ENCODE measurements at places on chromosomes 2 and 18.

GRCh38 chr2:239625971-239626734, 225.3 kb upstream of the HDAC4 start:
- no peak for DNase-seq

GRCh38 chr2:121519732-121520640, 10.7 kb upstream of the RNU4ATAC start:
- DNase-seq = peak; percentile 82

DNA sequence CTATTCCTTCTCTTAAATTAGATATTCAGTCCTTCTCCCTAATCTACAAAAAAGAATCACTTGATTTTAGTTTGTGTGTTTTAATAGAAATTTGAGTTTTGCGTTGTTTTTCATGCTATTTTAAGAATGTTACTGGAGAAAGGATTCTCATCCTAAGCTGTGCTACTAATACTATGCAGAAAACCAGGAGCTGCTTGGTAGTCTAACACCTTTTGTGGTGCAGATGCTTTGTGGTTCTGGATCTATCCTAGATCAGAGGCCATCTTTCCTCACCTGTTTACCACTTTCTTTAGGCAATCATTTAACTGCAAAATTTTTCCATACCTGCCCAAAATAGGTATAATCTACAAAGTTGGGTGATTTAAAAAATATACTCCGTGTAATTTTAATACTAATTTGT, 823.6 kb downstream of the CPS1 start:
- DNase-seq = no peak

DNA sequence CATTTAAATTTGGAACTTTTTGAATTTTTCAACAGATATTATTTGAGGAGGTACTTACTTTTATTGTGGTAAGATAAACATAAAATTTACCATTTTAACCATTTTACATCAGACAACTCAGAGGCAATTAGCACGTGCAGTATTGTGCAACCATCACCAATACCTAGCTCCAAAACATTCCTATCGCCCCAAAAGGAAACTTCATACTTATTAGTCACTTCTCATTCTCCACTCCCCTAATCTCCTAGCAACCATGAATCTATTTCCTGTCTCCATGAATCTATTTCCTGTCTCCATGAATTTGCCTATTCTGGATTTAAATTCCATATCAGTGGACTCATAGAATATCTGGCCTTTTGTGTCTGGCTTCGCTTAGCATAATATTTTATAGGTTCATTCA, 69.9 kb upstream of the FAM136A start:
- DNase-seq = no peak

DNA sequence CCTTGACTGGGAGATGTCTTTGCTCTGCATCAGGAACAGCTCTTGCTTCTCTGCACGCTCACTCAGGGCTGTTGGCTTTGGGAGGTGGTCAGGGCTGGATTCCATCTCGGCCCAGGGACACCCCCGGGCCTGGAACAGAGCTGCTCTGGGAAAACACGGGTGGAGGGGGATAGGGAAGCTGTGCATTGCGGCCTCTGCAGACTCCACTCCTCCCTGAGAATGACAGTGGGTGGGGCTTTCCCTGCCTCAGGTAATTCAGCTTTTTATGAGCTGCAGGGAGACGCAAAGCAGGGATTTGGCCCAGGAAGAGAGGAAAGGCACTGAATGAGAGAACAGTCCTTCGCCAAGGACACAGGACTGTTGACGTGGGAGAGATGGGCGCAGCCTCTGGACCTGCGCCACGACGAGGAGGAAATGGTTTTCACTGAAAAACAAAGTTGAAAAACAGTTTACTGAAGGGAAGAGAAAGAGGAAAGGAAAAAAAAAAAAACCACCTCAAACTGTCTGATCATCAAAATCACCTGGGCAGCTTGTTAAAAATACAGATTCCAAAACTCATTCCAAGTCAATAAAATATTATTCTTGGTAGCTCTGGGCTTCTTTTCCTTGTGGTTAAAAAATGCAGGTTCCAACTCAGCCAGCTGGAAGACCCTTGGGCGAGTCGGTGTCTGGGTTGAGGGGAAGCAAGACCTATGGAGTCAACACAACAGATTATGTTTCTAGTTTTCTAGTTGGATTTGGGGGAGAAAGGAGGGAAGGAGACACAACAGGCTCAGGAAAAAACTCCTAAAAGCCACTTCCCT, 194.0 kb downstream of the ZFP36L2 start:
- no peak for DNase-seq

DNA sequence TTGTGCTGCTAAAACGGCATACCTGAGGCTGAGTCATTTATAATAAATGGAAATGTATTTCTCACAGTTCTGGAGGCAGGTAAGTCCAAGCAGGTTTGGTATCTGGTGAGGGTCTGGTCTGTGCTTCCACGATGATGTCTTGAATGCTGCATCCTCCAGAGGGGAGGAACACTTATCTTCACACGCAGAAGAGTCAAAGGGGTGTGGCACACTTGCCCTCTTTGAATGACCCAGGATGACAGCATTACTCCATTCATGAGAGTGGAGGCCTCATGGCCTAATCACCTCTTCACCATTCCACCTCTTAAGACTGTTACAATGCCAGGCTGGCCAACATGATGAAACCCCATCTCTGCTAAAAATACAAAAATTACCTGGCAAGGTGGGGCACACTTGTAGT, 61.0 kb downstream of the NCAPH start:
- DNase-seq = no peak

- no peak for DNase-seq
Observed at GRCh38 chr2:226495466-226496272, 304.0 kb downstream of the IRS1 start.

GRCh38 chr2:8615252-8615575, 66.6 kb upstream of the ID2 start:
- no peak for DNase-seq

DNA sequence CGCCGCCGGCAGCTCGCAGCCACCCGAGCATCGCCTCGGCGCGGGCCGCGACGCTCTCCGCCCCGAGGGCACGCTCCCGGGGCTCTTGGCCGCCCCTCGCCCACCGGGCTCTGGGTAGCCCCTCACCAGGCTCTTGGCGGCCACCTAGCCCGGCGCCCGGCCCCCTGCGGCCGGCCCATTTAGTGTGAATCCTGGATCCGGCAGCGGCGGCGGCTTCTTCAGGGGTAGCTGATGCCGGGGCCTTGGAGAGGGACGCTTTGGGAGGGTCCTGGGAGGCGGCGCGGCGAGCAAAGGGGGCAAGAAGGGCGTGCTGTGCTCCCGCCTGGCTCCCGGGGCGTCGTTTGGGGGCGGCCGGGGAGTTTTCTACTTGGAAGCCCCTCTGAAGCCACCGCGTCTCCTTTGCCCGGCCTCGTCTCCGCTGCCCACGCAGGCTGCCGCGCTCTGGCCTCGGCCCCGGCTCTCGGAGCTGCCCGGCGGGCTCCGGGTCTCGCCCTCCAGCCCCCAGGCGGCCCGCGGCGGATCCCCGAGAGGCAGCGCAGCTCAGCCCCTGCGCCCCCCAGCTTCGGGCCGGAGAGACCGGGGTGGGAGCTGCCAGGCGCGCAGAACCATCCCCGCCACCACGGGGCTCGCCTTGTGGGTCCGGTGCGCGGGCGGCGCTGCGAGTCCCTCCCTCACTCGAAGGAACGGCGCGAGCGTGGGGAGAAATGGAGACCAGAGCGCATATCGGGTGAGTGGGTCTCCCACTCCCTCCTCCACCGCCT, 509 bp downstream of the PIEZO2 start:
- no peak for DNase-seq

- DNase-seq = no peak
Observed at GRCh38 chr2:58204195-58204959, 36.7 kb downstream of the FANCL start.

GRCh38 chr18:21672521-21673267, 31.9 kb downstream of the ABHD3 start:
- no peak for DNase-seq

DNA sequence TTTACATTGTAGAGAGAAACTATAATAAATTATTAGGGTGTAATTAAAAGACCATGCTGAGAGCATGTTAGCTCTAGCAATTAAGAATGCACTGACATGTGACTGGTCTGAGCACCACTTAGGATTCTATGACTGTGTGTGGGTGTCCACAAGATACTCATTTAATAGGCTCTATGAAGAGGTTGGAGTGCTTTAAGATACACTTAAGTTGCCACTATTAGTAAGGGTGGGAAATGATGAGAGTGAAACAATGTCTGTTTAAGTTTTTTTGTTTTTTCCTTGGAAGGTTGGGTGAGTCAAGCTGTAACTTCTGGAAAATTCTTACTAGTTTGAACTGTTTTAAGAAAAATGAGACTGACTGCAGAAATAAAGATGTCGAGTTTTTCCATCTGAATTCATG, 1.8 kb upstream of the FAP start:
- no peak for DNase-seq

DNA sequence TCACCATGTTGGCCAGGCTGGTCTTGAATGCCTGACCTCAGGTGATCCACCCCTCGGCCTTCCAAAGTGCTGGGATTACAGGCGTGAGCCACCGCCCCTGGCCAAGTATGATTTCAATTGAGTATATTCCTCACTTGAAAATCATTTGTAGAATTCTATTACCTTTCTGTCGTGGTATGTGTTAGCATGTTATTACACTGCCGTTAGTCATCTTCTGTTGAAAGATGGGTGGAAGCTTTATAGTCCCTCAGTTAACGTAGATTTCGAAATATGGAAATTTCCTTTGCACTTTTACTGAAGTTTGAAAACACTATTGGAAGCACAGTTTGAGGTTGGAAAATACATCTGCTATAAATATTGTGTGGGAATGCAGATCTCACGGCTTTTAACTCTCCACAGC, 14.7 kb downstream of the NIFK start:
- DNase-seq = no peak

- no peak for DNase-seq
Observed at GRCh38 chr18:42850174-42851083, 265.1 kb downstream of the RIT2 start.

DNA sequence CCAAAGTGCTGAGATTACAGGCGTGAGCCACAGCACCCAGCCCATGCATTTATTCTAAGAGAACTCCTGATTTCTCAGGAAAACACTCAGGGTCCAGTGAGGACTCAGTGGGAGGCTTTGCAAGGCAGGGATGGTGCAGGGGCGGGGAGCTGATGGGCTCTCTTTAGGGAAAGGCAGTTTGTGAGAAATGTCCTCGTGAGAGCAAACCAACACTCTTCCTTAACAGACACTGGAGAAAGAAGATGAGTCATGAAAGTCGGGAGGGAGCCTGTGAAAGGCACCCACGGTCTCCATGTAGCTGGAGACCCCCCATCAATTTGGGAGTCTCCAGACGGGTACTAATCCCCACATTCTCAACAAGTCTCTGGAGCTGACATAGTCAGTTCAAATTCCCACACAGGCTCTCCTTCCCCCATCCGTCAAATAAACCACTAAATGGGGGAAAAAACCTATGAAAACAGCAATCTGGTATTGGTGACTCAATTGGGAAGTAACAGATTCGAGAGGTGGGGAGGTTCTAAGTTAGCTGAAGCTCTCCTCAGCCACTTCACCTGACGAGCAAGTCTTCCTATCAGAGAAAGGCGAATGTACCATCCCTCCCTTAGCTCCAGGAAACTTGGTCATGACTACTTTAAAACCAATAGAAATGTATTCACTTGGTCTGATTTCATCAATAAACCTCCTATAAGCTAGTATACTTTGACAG, 11.0 kb upstream of the CREG2 start:
- DNase-seq = no peak

- DNase-seq = no peak
Observed at GRCh38 chr2:16262526-16263178, 322.3 kb downstream of the MYCN start.

DNA sequence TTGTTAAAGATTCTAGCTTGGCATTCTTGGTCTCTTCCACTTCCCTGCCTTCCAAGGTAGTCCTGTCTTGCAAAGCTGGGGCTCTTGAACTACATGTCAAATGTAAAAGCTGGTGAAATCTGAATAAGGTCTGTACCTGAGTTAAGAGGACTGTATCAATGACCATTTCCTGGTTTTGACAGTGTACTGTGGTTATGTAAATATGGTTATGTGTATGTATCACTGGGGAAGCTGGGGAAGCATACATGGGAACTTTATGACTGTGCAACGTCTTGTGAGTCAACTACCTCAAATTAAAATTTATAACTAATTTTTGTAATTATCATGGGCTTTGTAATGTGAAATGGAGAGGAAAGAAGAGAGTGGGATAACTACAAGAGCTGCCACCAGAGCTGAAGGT, 81.7 kb downstream of the COL4A4 start:
- no peak for DNase-seq

- no peak for DNase-seq
Observed at GRCh38 chr2:37500031-37500430, 155.6 kb downstream of the QPCT start.

- no peak for DNase-seq
Observed at GRCh38 chr2:30768036-30768686, 39.1 kb downstream of the CAPN13 start.

DNA sequence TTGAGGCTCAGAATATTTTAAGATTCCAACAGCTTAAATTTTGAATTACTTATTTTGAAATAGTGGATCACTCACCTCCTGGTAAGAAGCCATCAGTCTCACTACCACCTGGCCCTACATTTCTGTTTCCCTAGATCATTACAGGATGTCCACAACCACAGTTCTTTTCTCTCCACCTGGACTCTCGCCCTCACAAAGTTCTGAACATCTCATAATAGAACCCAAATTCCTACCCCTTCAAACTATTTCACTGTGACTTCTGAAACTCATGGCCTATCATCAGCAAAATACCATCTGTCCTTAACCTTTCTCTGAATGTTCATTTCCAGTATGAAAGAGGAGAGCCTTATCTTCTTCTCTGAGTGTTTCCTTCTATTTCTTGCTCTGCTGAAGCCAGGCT, 299.2 kb upstream of the MGAT5 start:
- no peak for DNase-seq

DNA sequence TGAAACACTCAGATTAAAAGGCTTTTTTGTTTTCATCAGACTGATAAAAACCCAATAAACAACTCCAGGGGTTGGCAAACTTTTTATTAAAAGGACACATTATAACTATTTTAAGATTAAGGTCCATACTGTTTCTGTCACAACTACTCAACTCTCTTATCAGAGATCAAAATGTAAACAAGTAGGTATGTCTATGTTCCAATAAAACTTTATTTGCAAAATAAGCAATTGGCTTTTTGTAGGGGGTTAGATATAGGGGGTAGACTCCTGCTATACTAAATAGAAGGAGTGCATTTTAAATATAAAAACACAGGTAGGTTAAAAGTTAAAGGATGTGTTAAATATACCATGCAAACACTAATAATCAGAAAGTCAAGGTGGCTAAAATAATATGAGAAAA, 174.0 kb downstream of the MBD5 start:
- no peak for DNase-seq

GRCh38 chr2:43317680-43318079, 91.3 kb upstream of the ZFP36L2 start:
- no peak for DNase-seq

DNA sequence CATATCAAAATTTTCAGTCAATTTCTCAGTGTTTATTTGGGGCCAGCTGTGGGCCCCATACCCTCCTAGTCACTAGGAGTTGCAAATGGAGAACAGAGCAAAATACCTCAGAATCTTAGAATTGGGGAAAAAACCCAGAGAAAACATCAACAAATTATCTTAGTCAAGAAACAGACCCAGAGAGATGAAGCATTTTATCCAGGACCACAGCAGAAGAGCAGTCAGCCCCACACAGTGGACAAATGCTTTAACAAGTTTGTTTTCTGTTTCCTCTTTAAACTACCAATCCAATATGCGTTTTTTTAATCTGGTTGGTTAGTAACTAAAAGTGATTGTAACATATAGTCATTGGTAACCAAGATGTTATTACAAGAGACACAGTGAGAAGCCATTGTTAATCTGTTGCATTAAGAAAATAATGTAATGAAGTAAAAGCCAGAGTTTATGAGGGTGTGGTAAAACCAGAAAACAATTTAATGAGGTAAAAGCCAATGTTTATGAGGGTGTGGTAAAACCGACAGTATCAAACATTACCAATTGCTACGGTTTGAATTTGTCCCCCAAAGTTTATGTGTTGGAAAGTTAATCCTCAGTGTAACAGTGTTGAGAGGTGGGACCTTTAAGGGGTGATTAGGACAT, 60.7 kb upstream of the COX7A2L start:
- DNase-seq = no peak

Measured in midbrain (tissue), 1 donor.